ENCODE measurements at places on chromosomes 7 and 10.

- peak; percentile 38 for DNase-seq
Observed at GRCh38 chr7:112970771-112971170, 115.9 kb downstream of the GPR85 start.

DNA sequence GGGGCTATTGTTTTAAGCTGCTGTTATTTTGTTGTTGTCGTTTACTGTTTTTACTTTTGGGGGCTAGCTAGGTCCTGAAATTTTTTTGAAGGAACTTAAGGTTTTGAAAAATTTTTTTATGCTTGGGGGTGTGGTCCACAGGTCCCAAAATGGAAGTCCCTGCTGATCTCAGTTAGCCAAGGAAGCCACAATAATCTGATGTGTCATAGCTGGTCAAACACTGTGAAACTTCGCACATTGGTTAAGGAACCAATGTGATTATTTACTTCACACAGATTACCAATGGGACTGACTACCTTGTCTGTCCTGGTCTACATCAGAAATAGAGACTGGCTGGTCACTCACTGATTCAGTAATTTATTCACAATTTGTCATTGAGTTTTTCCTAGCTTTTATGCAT, 29.5 kb upstream of the HYCC1 start:
- DNase-seq = peak; percentile 38

DNA sequence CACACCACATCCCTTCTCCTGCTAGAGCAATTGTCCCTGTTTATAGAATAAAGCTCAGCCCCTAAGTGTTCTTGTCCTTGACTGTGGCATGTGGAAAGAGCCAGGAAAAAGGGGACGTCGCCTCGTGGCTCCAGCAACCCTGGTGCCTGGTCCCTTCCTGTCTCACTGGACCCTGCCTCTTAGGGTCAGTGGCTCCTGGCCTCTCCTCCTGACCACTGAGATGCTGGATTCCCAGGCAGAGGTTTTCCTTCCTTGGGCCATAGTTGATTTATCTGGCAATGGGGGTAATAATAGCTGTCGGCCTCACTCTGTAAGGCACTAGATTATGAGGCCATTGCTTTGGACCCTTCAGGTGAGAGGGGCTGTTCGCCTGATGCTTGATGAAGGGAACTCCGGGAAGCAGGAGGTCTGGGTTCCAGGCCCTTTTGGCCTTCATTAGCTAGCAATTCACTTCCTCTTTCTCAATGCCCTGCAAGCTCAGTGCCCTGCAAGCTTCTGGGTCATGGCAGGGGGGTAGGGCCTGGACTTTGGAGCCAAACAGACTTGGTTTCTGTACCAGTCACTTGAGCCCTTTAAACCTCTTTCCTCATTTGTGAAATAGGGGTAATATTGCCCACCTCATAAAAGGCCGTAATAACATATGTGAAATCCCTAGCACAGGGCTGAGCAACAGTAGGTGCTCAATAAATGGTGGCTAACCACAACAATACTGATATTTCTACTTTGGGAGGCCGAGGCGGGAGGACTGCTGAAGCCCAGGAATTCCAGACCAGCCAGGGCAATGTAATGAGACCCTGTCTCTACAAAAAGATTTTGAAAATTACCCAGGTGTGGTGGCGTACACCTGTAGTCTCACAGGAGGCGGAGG, 1.1 kb downstream of the ASL start:
- peak; percentile 63 for DNase-seq

DNA sequence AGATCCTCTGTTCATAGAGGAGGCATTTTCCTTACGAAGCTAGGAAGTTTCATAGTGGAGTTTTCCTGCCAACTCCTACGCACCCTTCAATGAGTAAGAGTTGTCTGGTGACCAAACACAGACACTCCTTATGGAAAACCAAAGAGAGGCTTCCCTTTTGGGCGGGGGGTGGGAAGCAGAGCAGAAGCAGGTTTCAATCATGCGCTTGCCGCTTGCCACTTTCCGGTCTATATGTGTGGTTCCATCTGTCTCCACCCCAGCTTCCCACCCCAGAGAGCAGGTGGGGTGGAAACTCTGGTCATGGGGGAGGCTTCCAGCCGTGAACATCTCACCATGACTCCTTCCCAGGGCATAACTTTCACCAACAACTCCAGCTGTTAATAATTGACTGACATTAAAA, 68.8 kb upstream of the GRB10 start:
- no peak for DNase-seq

- peak; percentile 90 for DNase-seq
Observed at GRCh38 chr10:124741281-124741921, 2.8 kb downstream of the FAM53B start.

- no peak for DNase-seq
Observed at GRCh38 chr7:100686201-100686821, 7.7 kb downstream of the GIGYF1 start.

GRCh38 chr7:115113776-115114175, 191.9 kb downstream of the MDFIC start:
- no peak for DNase-seq

DNA sequence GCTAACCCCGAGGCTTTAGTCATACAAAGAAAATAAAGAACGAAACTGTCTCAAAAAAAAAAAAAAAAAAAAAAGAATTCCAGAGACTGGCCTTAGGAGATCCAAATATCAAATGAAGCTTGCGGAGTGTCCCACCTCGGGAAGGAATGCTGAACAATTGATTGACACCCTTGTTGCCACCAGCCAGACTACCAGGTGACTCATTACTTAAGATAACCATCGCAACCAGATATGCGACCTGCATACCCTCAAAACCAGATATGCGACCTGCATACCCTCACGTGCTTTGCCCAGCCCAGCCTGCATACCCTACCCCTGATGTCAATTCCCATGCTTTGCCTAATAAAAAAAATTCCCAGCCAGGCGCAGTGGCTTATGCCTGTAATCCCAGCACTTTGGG, 2.7 kb upstream of the PRKRIP1 start:
- no peak for DNase-seq

GRCh38 chr7:114988026-114988425, 66.1 kb downstream of the MDFIC start:
- DNase-seq = no peak

Measured in hematopoietic multipotent progenitor cell treated with erythropoietin and hydrocortisone succinate and interleukin-3 and kit ligand, for 4 days (in vitro differentiated cells).